ENCODE measurements at places on chromosomes 3 and 15. TPM values are rescaled to one million over a fixed set of nuclear protein-coding genes. Genes with fewer than 3 reads are reported as not detected.

DNA sequence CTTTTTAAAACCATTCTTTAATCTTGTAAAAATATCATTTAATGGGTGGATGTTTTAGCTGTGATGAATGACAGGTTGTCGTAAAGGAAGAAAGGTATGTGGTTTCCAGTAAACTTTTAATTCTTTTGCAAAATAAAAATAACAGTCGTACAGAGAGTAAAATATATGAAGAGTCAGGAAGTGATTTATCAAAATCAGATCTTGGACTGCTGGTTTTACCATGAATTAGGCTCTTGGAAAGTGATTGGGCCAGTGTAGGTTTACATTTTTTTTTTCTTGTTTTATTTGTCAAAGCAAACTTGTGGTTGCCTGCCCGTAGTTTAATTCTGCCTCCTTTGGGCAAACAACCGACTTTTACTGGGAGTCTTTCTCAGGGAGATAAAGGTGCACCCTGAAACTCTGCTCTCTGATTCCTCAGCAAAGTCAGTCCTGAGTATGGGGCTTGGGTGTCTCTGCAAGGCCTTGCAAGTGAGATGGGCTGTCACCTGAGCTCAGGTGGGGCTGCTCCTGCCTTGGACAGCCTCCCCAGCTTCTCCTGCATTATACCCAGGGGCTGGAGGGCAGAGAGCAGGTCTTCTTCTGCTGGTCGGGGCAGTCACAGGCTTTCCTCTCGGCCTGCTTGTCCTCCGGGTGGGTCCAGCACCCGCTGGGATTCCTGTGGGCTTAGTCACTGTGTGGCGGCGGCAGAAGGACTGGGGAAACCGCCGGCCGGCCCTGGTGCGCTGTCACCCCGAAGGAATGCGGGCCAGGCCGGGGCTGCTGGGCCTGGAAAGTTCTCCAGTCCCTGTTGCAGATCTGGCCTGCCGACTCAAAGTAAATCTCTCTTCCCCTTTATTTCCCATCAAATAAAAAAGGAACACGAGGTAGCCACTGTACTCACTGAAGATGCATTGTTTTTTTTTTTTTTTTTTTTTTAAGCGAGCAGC lies 79.0 kb downstream of the IGF1R start:
- DNase-seq, result peak; percentile 89

SV2B gene
- total RNA-seq, result 2.5 TPM

DNA sequence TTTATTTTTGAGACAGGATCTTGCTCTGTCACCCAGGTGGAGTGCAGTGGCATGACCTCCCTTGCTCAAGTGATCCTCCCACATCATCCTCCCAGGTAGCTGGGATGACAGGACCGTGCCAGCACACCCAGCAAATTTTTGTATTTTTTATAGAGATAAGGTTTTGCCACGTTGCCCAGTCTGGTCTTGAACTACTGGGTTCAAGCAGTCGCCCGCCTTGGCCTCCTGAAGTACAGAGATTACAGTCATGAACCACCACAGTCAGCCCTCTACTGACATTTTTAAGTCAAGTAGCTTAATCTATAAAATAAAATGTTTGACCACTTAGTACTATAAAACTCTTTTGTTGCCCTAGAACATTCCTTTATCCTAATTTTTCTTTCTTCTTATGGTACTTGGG lies 198.8 kb downstream of the FNDC3B start:
- no peak for DNase-seq

GRCh38 chr3:38115645-38116427 lies 21.1 kb downstream of the ACAA1 start:
- no peak for DNase-seq

DNA sequence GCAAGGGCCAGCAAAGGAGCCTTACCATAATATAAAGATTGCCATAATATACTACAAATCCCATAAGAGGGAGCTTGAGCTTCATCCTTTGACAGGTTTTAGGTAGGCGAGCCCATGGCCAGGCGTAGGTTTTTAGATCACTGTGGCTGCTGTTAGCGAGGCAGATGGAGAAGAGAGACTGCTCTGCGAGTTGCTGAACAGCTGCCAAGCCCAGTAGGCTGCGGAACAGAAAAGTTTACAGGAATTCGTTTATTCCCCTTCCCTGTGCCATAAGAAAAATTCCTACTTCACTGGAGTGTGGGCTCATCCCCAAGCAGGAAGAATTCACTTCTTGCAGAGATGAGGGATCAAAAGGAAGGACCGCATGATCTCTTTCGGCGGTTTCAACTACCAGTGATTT lies 30.5 kb downstream of the TMED3 start:
- DNase-seq, result no peak

MITF gene
- 69.4 TPM for total RNA-seq

- DNase-seq, result no peak
Observed at GRCh38 chr15:33561407-33561806, 250.6 kb downstream of the RYR3 start.

DNA sequence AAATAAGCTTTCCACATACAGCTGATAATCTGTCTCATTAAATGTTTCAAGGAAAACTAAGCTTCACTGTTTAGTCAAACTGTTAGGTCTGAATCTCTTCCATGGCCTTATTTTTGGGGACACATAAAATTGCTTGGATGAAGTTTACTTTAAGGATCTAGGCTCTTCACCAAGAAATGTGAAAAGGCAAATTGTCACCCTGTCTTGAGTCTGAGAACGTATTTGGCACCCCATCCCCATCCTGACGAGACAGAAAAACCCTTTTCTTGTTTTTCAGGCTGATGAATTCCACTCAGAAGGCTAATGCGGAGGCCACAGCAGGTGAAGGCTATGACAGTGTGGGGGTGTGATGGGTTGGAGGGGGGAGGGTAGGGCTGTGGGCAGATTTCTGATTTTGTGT lies 226.6 kb downstream of the GREM1 start:
- no peak for DNase-seq

DNA sequence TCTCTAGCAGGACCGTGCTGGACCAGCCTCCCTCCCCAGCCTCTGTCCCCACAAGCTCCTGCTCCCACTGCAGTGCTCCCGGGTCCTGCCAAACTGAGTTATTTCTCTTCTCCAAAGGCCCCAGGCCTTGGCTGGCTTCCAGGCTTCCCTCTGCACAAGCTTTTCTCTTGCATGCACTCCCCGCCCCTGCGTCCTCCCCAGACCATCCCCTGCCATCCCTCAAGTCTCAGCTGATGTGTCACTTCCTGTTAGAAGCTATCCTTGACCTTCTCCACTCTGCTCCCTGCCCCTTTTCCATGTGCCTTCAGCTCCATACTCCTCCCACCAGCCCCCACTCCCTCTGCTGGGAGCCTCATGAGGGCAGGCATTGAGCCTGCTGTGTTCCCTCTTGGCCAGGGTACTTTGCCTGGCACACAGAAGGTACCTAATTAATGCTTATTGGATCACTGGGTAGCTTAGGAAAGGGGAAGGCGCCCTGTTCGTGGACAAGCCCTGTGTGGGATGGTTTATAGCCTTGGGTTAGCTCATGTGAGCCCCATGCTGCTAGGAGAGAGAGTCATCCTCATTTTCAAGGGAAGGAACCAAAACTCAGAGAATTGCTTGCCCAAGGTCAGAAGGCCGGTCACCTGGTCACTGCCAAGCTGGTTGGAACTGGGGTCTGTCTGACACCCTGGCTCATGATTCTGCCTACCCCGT lies 56.4 kb downstream of the FEM1B start:
- DNase-seq, result peak; percentile 60

- no peak for DNase-seq
Observed at GRCh38 chr3:37943631-37944314, 46.8 kb upstream of the VILL start.

DNA sequence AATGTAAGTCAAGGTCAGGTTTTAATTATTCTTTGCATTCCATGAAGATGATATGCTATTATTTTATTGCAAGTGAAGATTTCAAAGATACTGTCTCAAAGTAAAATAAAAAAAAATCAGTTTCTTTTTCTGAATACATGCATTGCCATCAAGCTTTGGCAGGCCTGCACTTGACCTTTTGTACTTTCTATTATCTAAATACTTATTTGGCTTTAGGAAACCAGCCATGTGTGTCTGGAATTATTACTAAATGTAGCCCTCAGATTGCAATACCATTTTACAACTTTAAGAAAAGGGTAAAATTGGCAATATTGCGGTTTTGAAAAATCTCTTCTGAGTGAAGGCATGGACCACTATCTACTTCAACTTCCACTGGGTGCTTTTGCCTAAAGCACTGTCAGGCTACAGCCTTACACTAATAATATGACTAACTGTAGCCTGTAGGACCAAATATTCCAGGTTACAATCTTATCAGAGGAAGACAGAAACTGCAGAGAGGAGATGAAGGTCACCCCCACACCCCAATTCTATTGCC lies 349.4 kb upstream of the DCBLD2 start:
- DNase-seq, result peak; percentile 23

DNA sequence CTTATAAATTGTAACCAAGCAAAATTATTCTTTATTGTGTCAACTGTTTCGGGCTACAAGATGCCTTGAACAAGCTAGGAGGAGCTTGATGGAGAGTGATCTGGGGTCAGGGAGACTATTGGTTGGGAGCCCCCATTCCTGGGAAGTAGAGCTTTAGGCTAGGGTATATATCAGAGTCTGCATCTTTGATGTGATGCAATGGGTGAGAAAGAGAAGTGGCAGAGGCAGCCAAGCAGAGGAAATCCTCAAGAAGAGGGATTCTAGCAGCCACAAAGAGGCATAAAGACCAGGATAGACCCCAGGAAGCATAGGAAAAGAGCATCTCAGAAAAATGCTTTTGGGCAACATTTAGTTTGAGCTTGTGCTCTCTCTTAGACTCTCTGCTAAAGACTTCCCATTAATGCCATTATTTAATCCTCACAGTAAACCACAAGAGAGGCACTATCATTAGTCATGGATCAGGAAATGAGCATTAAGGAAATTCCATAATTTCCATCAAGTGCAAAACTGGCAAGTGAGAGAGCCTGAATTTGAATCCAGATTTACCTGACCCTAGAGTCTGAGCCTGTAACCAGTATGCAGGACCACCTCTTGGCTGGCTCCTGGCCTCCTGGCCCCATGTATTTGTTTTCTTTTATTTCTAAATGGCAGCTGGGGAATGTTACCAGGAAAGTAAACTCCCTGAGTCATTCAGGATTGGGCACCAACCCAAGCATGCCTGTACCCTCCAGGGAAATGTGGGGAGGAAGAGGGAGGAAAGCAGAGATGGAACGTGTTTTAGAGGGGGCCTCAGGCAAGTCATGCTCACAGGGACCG lies 118.7 kb downstream of the RPL22L1 start:
- DNase-seq, result peak; percentile 55

DNA sequence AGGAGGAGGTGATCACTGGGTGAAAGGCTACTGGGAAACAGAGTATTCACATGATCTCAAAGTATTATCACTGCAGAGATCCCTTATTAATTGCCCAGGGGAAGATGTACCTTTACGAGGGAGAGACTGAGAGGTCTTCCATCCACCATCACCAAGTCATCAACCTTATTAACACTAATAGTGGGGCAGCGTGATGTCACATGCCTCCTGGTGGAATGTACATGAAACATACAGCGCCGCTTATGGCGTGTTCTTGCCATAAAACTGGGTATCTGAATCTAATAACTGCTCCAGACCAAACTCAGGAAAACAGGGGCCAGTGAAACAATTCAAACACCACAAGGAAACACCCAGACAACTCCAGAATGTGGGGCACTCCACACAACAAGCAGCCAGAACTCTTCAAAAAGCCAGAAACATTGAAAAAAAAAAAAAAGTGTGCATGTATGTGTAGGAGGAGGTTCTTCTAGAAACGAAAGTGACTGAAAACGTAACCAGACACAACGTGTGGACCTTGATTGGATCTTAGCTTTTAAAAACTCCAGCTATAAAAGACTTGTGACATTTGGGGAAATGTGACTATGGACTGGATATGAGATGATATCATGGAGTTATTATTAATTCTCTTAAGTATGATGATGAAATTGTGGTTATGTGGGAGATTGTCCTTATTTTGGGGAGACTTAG lies 4.6 kb downstream of the STIMATE start:
- DNase-seq, result no peak

- DNase-seq, result no peak
Observed at GRCh38 chr3:52232279-52233107, 6.5 kb downstream of the TWF2 start.
